ENCODE measurements at places on chromosomes 11 and 22.

GRCh38 chr11:6405052-6405667 is 13.7 kb downstream of the APBB1 start:
- no peak for DNase-seq

DNA sequence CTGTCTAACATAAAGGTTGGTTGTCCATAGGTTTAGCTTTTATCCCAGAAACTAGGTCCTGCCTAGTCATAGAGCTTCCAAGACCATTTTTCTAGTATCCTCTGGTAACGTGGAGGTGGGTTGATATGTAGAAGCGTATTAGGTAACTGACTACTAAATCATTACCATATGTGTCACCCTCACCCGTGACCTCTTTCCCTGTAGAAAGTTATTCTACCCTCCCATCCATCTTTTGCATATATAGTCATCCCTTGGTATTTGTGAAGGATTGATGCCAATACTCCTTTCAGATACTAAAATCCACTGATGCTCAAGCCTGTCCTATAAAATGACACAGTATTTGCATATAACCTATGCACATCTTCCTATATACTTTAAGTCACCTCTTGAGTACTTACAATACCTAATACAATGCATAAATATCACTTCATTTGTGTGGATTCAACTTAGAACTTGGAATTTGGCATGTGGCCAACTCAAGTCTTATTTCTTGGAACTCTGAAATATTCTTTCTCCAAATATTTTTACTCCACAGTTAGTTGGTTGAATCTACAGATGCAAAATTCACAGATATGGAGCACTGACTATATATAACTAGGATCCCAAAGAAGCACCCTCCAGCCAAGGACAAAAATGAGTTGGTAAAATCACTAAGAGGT is 497.0 kb upstream of the TENM4 start:
- no peak for DNase-seq

DNA sequence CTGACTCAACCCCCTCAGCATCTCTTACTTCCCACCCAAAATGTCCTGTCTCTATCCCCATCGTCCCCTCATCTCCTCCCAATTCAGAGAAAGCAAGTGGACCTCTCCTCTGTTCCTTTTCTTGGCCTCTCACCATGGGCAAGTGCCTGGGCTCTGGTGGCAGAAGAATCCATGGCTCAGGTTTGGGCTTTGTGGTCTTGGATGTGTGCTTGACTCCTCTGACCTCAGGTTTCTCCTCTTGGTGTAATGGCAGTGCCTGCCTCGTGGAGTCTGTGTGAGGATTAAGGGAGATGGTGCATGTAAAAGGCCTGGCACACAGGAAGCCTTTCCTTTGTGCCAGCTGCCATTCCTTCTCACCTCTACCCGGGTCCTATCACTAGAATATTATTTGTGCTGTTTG is 3.2 kb downstream of the BMAL1 start:
- DNase-seq = no peak

GRCh38 chr11:65353900-65354264 is 669 bp upstream of the TIGD3 start:
- no peak for DNase-seq

GRCh38 chr22:26367402-26368245 is 61.4 kb upstream of the ASPHD2 start:
- DNase-seq = peak; percentile 35

DNA sequence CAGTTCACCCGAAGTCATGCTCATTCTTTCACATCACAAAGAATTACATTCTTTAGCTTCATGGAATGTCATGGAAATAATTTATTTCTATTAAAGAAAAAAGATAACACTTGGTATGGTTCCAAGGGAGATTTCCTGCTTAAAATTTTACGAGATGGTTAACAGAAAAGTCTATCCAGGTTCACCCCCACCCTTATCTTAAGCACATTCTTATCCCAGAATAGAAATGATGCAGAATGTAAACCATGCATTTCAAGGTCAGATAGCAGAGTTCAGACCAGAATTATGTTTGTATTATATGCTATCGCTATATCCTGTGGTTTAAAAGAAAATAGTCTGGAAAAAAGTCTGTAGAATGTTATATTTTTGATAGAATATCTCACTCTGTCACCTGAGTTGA is 58.7 kb downstream of the GAS2 start:
- no peak for DNase-seq

GRCh38 chr22:24209016-24209415 is 27.7 kb downstream of the SUSD2 start:
- DNase-seq = no peak

DNA sequence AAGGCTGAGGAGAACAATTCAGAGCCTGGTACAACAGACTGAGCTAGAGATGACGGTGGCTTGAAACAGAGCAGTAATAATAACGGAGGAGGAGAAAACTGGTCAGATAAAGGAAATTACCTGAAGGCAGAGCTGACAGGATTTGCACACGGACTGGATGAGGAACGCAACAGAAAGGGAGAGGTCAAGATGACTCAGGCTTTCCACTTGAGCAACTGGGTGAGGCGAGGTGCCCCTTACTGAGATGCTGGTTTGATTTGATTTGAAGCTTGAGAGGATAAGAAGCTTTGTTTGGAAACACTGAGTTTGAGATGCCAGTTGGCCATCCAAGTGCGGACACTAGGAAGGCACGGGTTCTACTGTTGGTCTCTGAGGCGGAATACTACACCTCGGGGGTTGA is 35.4 kb upstream of the NRIP3 start:
- no peak for DNase-seq

- DNase-seq = no peak
Measured at GRCh38 chr11:66119348-66120133, 49.5 kb downstream of the PACS1 start.

GRCh38 chr11:121091492-121092152 is 9.4 kb upstream of the TECTA start:
- no peak for DNase-seq

DNA sequence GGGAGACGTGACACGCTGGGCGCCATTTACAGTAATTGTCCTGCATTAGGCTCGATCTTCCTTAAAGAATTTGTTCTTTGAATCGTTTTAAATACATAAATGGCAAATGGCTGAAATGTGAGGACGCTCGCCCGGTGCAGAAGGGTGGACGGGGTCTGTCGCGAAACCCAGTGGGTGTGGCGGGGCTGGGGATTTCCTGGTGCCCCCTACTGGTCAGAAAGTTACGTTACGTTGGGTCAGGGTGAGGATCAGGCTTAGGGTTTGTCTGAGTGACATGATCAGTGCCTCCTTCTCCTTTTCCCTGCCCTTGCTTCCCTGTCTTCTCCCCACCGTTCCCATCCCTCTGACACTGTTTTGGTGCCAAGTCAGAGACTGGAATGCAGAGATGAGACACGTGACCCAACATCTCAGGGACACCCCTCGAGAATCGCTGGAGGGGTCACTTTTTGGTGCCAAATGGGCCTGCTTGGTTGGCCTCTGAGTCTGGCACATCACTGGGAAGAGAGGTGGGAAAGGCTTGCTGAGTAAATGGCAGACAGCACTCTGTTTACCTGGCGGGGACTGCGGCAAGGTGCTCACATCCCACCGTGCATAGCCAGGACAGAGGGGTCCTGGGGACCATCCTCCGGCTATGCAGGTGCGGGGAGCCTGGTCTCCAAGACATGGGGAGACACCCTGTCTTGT is 1107.6 kb downstream of the BRD1 start:
- DNase-seq = no peak

GRCh38 chr11:28123151-28123581 is 15.0 kb downstream of the METTL15 start:
- no peak for DNase-seq

- no peak for DNase-seq
Measured at GRCh38 chr11:23284631-23285030, 424.4 kb upstream of the CCDC179 start.

GRCh38 chr11:116840224-116840745 is 2.9 kb upstream of the APOA1 start:
- DNase-seq = no peak

GRCh38 chr11:126334659-126335462 is 20.6 kb upstream of the ST3GAL4 start:
- DNase-seq = no peak

GRCh38 chr11:131449036-131450019 is 78.9 kb downstream of the NTM start:
- DNase-seq = no peak

DNA sequence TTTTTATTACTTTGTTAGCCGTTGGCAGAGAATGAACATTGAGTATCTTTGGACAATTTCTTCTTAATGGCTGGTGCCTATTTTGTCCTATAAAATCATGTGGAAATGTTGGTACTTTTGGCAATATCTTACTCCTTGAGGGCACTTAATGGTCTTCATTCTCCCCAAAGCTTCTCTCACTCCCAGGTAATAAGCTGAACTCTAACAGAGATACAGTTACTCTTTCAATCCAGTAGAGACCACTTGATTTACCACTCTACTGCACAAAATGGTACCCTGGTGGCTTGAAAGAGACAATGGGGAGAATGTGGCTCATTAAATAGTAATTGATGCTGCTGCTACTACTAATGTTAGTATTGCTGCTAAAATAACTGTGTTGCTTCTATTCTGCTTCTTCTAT is 53.0 kb downstream of the MAML2 start:
- DNase-seq = no peak

DNA sequence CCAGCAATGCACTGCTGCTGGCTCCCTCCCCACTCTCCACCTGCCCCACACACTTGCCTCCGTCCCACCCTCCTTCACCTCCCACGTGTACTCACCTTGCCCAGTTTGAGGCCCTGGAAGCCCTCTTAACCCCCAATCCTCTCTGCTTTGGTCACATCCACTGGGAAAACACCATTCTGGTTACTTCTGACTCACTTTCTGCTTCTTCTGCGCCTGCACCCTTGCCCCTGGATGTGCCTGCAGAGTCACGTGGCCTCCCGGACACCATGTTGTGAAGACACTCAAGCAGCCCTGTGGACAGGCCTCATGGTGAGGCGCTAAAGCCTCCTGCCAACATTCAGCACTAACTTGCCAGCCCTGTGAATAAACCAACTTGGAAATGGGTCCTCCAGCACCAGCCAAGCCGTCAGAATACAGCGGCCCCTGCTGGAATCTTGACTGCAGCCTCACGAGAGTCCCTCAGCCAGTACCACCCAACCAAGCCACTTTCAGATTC is 2.6 kb upstream of the NAALADL1 start:
- no peak for DNase-seq

- no peak for DNase-seq
Measured at GRCh38 chr11:119329320-119329719, 5.0 kb upstream of the RNF26 start.

DNA sequence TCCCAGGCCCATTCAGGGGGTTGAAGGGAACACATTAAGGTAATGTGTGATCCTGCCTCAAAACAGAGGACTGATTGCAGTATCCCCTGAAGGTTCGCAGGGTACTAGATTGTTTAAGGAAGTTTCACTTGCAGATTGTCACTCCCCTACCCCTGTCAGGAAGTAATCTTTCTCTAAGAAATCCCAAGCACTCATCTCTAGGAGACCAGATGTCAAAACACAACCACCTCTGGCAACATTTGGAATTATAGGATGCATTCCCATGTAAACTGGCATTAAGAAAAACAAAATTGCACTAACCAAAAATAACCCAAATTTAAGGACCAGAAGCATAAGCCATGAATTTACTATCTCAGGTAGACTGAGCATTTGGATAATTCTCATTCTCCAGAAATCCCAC is 1.6 kb downstream of the MRPL17 start:
- no peak for DNase-seq

DNA sequence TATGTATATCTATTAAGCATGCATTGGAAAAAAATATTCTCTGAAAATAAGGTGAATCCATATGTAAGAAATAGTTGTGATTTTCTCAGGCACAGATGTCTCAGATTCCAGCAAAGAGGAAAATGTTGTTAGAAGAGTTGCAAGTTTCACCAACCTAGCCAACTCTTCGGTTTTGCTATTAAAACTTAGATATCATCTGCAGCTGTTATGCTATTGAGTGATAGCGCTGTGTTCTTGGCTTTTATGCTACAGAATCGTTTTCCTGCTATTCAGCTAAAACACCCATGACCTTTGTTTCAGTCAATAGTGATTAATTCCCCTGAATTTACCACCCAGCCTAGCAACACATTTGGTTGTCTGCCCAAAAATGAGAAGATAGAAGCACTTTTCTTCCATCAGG is 795.6 kb upstream of the ANO3 start:
- no peak for DNase-seq

DNA sequence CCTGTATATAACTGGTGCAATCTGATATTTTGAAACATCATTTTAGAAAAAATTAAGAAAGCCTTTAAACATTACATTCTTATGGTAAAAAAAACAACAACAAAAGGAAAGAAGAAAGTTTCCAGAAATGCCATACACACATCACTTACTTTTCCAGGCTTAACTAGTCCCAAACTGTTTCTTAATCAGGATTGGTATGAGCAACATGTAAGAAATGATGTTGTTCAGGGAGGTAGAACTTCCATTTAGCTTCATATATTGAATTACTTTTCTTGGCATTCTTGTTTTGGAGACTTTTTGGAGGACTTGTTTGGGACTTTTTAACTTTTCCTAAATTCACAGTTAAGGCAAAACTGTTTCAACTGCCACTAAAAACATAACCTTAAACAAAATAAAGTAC is 791.5 kb downstream of the METTL15 start:
- DNase-seq = no peak

DNA sequence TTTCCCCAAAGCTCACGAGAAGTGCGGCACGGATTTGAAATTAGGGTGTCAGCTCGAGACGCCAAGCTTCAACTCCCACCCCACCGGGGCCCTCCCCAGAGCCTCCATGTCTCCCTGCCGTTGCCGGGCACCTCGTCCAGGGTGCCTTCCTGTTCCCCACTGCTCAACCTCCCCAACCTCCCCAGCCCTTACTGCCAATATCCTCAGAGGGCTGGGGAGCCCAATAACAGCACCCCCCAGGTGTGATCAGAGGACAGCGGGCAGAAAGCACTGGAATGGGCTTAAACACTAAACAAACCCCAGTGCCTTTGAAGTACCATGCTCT is 1336.4 kb downstream of the TBC1D22A start:
- no peak for DNase-seq

DNA sequence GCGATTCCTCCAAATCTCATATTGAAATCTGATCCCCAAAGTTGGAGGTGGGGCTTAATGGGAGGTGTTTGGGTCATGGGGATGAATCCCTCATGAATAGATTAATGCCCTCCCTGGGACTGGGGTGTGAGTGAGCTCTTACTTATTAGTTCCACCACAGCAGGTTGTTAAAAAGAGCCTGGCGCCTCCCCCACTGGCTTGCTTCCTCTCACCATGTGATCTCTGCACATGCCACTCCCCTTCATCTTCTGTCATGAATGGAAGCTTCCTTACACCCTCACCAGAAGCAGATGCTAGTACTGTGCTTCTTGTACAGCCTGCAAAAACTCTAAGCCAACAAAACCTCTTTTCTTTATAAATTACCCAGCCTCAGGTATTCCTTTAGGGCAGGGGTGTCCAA is 8.8 kb downstream of the RRAS2 start:
- DNase-seq = no peak

GRCh38 chr11:66546368-66546965 is at the start of gene ACTN3:
Gene ACTN3, plus strand, starts transcription at chr11:66546903. Its CDS starts 35 bp downstream, at chr11:66546938.
- no peak for DNase-seq

- no peak for DNase-seq
Measured at GRCh38 chr22:49524362-49524761, 303.3 kb downstream of the BRD1 start.

GRCh38 chr22:49718396-49718795 is 109.3 kb downstream of the BRD1 start:
- no peak for DNase-seq

GRCh38 chr11:68469642-68470041 is 9.1 kb downstream of the PPP6R3 start:
- no peak for DNase-seq

Measured in activated CD4-positive, alpha-beta T cell treated with anti-CD3 and anti-CD28 coated beads, Interleukin-2, amount 50 U/mL, for 24 hours (primary cell).